NCI-H2227 treated with DMSO at 0.1 percent for 48 hours (cell line): ENCODE measurements at places on chromosomes 3 and 15.

- no peak for DNase-seq
Observed at GRCh38 chr3:125058529-125058928, 2.7 kb upstream of the HEG1 start.

GRCh38 chr15:38829086-38829485 is 264.5 kb upstream of the RASGRP1 start:
- no peak for DNase-seq

DNA sequence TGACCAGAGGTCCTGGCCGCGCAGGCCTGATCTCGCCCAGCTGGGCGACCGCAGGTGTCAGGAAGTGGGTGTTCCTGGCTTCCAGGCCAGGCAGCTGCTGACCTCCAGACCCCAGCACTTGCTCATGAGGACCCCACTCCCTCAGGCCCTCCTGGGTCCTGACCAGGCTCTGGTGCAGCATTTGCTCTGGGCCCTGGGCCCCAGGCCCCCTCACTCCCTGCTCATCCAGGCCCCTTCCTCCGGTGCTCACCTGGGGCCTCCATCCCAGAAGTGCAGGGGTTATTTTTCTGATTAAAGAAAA is 7.7 kb upstream of the ROPN1B start:
- DNase-seq = no peak

- DNase-seq = no peak
Observed at GRCh38 chr15:90059208-90059985, 42.9 kb downstream of the IDH2 start.

DNA sequence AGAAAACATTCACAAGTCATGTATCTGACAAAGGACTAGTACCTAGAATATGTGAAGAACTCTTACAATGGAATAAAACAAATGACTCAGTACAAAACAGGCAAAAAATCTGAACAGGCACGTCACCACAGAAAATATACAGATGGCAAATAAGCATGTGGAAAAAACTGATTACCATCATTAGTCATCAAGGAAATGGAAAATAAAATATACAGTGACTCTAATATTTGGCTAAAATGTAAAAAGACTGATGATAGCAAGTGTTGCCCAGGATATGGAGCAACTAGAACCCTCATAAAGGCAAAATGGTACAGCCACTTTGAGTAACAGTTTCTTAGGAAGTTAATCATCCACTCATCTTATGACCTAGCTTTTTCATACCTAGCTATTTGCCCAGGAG is 95.8 kb upstream of the ABHD17C start:
- no peak for DNase-seq

- no peak for DNase-seq
Observed at GRCh38 chr3:8757551-8758518, 11.6 kb downstream of the OXTR start.

DNA sequence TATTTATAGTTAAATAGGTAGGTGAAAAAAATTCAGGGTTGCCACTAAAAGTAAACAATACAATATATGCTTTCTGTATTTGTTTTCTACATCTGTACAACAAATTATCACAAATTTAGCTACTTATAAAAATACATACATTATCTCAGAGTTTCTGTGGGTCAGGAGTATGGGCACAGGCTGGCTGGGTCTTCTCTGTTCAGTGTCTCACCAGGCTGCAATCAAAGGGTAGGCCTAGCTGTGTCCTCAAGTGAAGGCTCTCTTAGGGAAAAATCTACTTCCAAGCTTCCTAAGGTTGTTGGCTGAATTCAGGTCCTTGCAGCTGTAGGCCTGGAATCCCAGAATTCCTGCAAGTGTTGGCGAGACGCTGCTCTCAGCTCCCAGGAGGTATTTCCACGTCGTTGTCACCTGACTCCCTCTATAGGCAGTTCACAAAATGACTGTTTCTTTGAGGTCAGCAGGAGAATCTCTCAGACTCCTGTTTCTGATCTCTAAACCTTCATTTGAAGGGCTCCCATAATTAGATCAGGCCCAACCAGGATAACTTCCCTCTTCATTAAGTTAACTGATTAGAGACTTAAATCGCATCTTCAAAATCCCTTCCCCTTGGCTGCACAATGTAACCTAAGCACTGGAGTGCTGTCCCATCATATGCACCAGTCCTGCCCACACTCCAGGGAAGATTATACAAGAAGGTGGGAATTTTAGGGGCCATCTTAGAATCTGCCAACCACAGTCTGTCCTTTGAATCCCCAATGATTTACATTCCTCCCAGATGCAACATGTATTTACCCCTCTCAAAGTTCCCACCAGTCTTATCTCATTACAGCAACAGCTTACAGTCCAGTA is 296.6 kb downstream of the SUCLG2 start:
- no peak for DNase-seq

DNA sequence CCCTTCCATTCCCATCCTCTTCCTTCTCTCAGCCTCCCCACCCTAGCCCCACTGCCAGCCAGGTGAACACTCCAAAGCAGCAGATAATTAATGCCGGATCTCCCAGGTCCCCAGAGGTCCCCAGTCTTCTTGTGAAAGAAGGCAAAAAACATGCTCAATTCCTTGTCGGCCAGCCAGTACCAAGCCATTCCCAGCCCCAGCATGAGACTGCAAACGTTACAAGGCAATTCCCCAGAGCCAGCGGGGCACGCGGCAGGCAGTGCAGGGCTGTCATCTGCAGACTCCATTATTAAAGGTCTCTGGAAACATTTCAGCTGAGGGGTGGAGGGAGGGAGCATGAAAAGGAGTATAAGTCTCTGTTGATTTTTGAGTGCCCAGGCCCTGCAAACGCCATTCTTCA is 117.8 kb downstream of the XXYLT1 start:
- DNase-seq = peak; percentile 79

- no peak for DNase-seq
Observed at GRCh38 chr3:125151916-125152315, 60.6 kb downstream of the SLC12A8 start.

GRCh38 chr3:128584412-128585020 is 66.1 kb downstream of the RPN1 start:
- DNase-seq = peak; percentile 14
